ENCODE measurements at places on chromosomes 1 and 21. TPM values are rescaled to one million over a fixed set of nuclear protein-coding genes. Genes with fewer than 3 reads are reported as not detected.

The IQGAP3 gene
- 12.5 TPM for polyA plus RNA-seq

The LAX1 gene
- not detected for polyA plus RNA-seq

The HTR6 gene
- not detected for polyA plus RNA-seq

The SPRR1A gene
- not detected for polyA plus RNA-seq

- H3K27ac ChIP-seq: no peak overlapping the region
- no peak overlapping the region for H3K4me3 ChIP-seq
- H3K4me1 ChIP-seq: no peaks in the 10 kb centered on the region
- DNase-seq: no peak
- H3K27me3 ChIP-seq: peaks cover 16% of the 10 kb centered on the region
Observed at GRCh38 chr1:117569856-117570255, 36.0 kb upstream of the TENT5C start.

DNA sequence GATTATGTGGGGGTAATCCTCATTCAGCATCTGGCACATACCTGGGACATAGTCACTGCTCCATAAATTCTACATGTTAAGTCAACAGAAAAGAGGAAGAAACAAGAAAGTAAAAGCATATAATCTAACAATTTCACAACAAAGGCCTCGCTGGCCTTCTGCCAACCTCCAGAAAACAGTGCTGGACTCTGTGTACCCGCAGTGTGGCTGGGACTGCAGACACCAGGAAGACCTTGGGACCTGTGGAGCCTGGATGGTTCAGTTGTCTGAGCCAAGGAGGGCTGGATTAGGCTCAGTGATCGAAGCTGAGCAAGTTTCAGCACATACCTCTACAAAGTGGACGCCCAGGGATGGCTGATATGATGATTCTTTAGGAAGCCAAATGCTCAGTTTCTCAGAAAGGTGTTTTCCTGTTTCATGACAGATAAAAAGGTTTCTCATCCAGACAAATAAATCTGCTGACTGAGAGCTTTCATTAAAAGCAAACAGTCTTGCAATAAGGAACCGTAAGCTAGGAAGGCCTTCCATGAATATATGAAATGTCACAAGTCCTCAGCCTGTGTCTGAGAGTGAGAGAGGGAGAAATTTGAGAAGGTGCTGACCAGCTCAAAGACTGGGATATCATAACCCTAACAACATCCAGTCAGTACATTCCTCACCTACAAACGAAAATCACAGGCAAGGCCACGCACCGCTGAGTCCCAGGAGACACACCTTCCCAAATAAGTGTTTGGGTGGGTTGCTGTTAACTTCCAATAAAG, 48.4 kb downstream of the CAPZB start:
- peaks cover 54% of the 10 kb centered on the region for H3K4me1 ChIP-seq
- DNase-seq: no peak
- no peak overlapping the region for H3K4me3 ChIP-seq
- peaks cover 17% of the 10 kb centered on the region for H3K36me3 ChIP-seq
- H3K27me3 ChIP-seq: no peaks in the 10 kb centered on the region

GRCh38 chr1:212554401-212554800, 54.2 kb upstream of the ATF3 start:
- H3K4me1 ChIP-seq: peaks cover 3% of the 10 kb centered on the region
- DNase-seq: peak; percentile 54
- H3K4me3 ChIP-seq: no peak overlapping the region
- no peaks in the 10 kb centered on the region for H3K36me3 ChIP-seq
- H3K27ac ChIP-seq: no peak overlapping the region
- H3K27me3 ChIP-seq: peaks cover 2% of the 10 kb centered on the region

DNA sequence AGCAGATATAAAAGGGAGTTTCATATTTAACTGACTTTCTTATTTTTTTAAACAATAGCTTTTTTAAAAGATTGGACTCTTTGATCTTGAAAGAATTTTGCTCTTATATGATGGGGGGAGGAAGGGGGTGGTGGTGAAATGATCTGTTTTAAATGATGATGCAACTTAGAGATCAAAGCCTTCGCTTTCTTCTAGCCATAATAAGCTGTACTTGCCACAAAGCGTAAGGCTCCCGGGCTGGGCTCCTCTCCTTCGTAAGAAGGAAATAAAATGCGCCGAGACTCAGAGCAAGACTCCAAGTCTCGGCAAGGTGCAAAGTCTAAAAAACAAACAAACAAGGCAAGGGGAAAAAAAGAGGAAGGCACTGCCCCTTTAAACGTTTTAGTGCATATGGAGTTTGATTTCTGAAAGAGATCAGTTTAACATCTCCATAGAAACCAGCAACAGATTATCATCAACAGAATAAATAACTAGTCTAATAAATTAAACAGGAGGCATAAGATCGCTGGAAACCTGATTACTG, 3.3 kb downstream of the CASZ1 start:
- H3K27ac ChIP-seq: no peak overlapping the region
- H3K4me3 ChIP-seq: no peak overlapping the region
- H3K27me3 ChIP-seq: peaks cover 61% of the 10 kb centered on the region
- H3K36me3 ChIP-seq: no peaks in the 10 kb centered on the region
- H3K4me1 ChIP-seq: peaks cover 4% of the 10 kb centered on the region
- DNase-seq: no peak

GRCh38 chr21:31730712-31731055, 1.2 kb downstream of the SCAF4 start:
- H3K36me3 ChIP-seq: peaks cover 1% of the 10 kb centered on the region
- H3K4me1 ChIP-seq: peaks cover 16% of the 10 kb centered on the region
- H3K27me3 ChIP-seq: no peaks in the 10 kb centered on the region

Data from IMR-90 (cell line).